ENCODE measurements at places on chromosomes 16 and 17. TPM values are rescaled to one million over a fixed set of nuclear protein-coding genes. Genes with fewer than 3 reads are reported as not detected.

Gene PRSS53
- total RNA-seq, result 2.7 TPM

Gene C17orf113
- total RNA-seq, result 2.1 TPM

Gene CALCOCO2
- total RNA-seq, result 14.4 TPM

Gene TBC1D3G
- total RNA-seq, result not detected

Gene ADAD2
- 1.5 TPM for total RNA-seq

Gene WNT3
- total RNA-seq, result 2.7 TPM

Gene CD300LF
- total RNA-seq, result not detected

Gene CREBBP
- total RNA-seq, result 54.8 TPM
